Neural cell (in vitro differentiated cells): ENCODE measurements at places on chromosomes 5 and 9. TPM values are rescaled to one million over a fixed set of nuclear protein-coding genes. Genes with fewer than 3 reads are reported as not detected.

ELAVL2 gene
- 80.8 and 106 TPM in 2 replicates for polyA plus RNA-seq

AK8 gene
- 0.71 and 1.2 TPM in 2 replicates for polyA plus RNA-seq

F2RL1 gene
- 0.12 and 0.78 TPM in 2 replicates for polyA plus RNA-seq

STKLD1 gene
- polyA plus RNA-seq: 1.1 and 3.4 TPM in 2 replicates

TRAF1 gene
- polyA plus RNA-seq: 0.42 and 0.89 TPM in 2 replicates

NIPAL4 gene
- not detected in 2 replicates for polyA plus RNA-seq

GZMA gene
- polyA plus RNA-seq: not detected in 2 replicates

SH3RF2 gene
- polyA plus RNA-seq: not detected in 2 replicates

C9orf153 gene
- polyA plus RNA-seq: not detected in 2 replicates

SLC2A8 gene
- 10.2 and 24.0 TPM in 2 replicates for polyA plus RNA-seq

PHYHD1 gene
- not detected in 2 replicates for polyA plus RNA-seq

GPRIN1 gene
- 32.3 and 42.8 TPM in 2 replicates for polyA plus RNA-seq

LRRC14B gene
- polyA plus RNA-seq: not detected in 2 replicates

FCN1 gene
- not detected in 2 replicates for polyA plus RNA-seq

CHSY3 gene
- 0.40 TPM in 1 of 2 replicates, not detected in the other for polyA plus RNA-seq

SET gene
- 549 and 855 TPM in 2 replicates for polyA plus RNA-seq

PCDHGB7 gene
- 4.7 and 5.1 TPM in 2 replicates for polyA plus RNA-seq

CAMK4 gene
- polyA plus RNA-seq: 15.6 and 16.6 TPM in 2 replicates

SYK gene
- not detected in 2 replicates for polyA plus RNA-seq

CXCL14 gene
- polyA plus RNA-seq: 1.1 TPM in 1 of 2 replicates, not detected in the other

SNCB gene
- 10.1 and 12.5 TPM in 2 replicates for polyA plus RNA-seq

ELL2 gene
- 1.4 and 3.4 TPM in 2 replicates for polyA plus RNA-seq

SLC6A3 gene
- polyA plus RNA-seq: 0.77 TPM in 1 of 2 replicates, not detected in the other

SPATA31C1 gene
- not detected in 2 replicates for polyA plus RNA-seq

IFNA5 gene
- not detected in 2 replicates for polyA plus RNA-seq

CDC20B gene
- 0.28 TPM in 1 of 2 replicates, not detected in the other for polyA plus RNA-seq

OBP2B gene
- polyA plus RNA-seq: not detected in 2 replicates

FOXD4 gene
- 2.3 and 2.5 TPM in 2 replicates for polyA plus RNA-seq

NR2F1-AS1 gene
- polyA plus RNA-seq: 0.24 and 0.42 TPM in 2 replicates

TMEM252 gene
- not detected in 2 replicates for polyA plus RNA-seq

KCNIP1 gene
- polyA plus RNA-seq: 13.5 and 13.8 TPM in 2 replicates

LCN6 gene
- polyA plus RNA-seq: not detected in 2 replicates

RNF180 gene
- 6.0 and 6.4 TPM in 2 replicates for polyA plus RNA-seq

FYB1 gene
- polyA plus RNA-seq: not detected in 2 replicates

ST8SIA4 gene
- polyA plus RNA-seq: 14.9 and 15.6 TPM in 2 replicates

PCSK1 gene
- polyA plus RNA-seq: 21.7 and 27.2 TPM in 2 replicates

SCGB3A2 gene
- polyA plus RNA-seq: not detected in 2 replicates
